ENCODE measurements at places on chromosomes 7 and 10.

GRCh38 chr10:69345890-69346474 is 67.7 kb downstream of the HK1 start:
- DNase-seq: no peak

DNA sequence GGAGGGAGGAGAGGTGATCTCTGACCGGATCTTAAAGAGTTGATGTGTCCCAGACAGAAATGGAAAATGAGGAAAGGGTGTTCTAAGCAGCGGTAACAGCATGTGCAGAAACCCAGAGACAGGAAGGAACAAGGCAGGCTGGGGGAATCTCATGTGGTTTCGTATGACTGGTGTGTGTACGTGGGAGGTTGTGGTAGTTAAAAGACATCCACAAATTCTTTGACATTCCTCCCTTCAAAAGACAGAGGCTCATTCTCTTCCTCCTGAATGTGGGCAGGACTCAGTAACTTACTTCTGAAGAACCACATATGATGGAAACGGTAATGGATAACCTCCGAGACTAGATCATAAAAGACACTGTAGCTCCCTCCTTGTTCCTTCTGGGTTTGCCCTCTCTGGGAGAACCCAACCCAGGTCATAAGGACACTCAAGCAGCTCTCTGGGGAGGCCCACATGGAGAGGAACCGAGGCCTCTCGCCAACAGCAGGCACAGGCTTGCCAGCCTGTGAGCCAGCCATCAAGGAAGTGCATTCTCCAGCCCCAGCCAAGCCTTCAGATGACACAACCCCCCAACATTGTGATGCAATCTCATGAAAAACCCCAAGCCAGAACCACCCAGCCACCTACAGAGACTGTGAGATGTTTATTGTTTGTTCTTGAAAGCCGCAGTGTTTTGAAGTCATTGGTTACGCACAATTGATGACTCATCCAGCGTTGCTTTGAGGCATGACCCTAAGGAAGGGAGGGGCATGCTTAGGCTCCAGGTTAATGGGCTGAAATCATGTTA is 116.0 kb downstream of the SLIT1 start:
- no peak for DNase-seq

- DNase-seq: no peak
These were observed 13.3 kb downstream of the PRSS2 start for GRCh38 chr7:142784096-142784495.

GRCh38 chr10:81108516-81109199 is 571.0 kb downstream of the SH2D4B start:
- no peak for DNase-seq

DNA sequence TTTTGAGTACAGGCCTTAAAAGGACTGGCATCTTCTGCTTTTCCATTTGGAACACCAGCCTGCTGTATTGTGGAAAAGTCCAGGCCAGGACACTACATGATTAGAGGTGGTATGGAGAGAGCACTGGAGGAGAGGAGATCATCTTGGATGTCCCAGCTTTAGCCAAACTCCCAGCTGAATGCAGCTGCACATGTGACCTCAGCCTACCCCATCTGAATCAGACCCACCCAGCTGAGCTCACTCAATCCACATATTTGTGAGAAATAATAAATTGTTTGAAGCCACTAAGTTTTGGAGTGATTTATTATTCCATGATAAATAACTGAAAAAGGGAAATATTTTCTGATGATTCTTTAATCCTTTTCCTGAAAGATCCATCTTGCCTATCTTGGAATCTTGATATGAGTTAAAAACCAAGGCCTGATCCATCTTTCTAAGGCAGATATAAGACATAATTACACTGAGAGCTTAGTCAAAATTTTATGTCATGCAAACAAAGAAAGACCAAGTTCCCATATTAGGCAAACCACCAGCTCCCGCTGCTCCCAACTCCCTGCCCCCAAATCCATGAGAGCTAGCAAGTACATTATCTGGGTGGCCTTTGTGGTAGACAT is 55.1 kb upstream of the TRIL start:
- DNase-seq: no peak

- no peak for DNase-seq
These were observed at the start of gene PRKG1 for GRCh38 chr10:51074238-51075028. Gene PRKG1 (plus strand): TSS chr10:51074487.

DNA sequence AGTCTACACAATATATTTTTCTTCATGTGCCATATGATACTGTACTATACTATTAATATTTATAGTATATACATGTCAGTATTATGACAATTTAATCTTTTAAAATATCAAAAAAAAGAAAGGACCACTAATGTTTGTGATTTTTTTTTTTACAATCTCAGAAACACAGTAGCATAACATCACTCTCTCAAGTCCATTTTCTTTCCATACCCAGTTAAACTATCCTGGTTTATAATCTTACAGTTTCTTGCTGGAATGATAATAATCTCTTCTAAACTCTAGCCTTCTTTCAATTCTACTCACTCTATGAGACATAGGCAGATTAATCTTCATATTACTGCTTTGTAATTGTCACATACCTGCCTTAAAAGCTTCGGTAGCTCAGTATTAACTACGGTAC is 8.9 kb upstream of the PHYHIPL start:
- no peak for DNase-seq

- no peak for DNase-seq
These were observed 14.7 kb upstream of the ADAM12 start for GRCh38 chr10:126402721-126403695.

- DNase-seq: no peak
These were observed 219.1 kb downstream of the SEC23IP start for GRCh38 chr10:120111628-120112027.

GRCh38 chr10:102324061-102324460 is 71.4 kb upstream of the NFKB2 start:
- no peak for DNase-seq

DNA sequence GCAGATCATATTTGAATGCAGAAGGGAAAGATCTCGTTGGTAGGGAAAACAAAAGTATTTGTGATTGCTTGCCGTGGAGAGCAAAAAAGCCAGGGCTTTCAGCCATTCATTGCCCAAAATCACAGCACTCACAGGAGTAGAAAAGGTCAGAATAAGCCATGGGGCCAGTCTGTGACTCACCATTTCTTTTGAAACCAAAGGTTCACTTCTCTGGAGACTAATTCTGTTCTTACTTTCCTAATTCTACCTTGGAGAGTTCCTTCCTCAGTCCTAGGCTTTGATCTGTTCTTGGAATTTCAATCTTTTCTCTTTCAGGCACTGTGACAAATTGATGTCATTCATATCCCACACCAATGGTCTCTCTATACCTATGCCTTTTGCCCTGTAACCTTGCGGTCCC is 54.1 kb upstream of the FAM180A start:
- no peak for DNase-seq

- no peak for DNase-seq
These were observed 51.2 kb upstream of the SORCS3 start for GRCh38 chr10:104589871-104590270.

- no peak for DNase-seq
These were observed 97.5 kb downstream of the UBE2H start for GRCh38 chr7:129855234-129855673.

DNA sequence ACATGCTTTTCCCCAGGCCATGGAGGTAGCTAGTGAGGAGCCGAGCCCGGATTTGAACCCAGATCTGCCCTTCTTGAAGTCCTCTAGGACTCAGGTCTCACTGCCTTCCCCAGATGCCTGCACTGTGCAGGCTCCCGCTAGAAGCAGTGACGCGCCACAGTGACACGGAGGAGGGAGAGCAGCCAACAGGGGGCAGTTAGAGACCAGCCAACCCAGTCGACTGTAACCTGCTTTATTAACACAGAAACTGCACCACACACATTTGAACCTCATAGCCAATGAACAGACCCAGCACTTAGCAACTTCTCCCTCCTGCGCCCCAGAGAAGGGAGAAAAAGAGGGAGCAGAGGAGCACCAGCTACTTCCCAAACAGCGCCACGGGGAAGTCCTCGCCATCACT is 27.4 kb downstream of the PILRA start:
- DNase-seq: no peak

All from activated gamma-delta T cell treated with anti-CD3 and anti-CD28 coated beads, Interleukin-2, amount 50 U/mL, for 16 hours (primary cell).